CD4-positive, CD25-positive, alpha-beta regulatory T cell (primary cell): ENCODE measurements at places on chromosomes 3 and 15. TPM values are rescaled to one million over a fixed set of nuclear protein-coding genes. Genes with fewer than 3 reads are reported as not detected.

The MAGI1 gene
- total RNA-seq, result 0.44 TPM

The DLEC1 gene
- total RNA-seq, result 4.9 TPM

The FETUB gene
- not detected for total RNA-seq

GRCh38 chr3:145780301-145780700 lies 380.7 kb downstream of the PLOD2 start:
- no peaks in the 10 kb centered on the region for H3K4me1 ChIP-seq
- DNase-seq, result no peak
- H3K27me3 ChIP-seq, result no peaks in the 10 kb centered on the region
- no peak overlapping the region for H3K27ac ChIP-seq

GRCh38 chr3:46351646-46352045 lies 2.3 kb upstream of the CCR2 start:
- peaks cover 29% of the 10 kb centered on the region for H3K4me1 ChIP-seq
- H3K27ac ChIP-seq, result no peak overlapping the region
- no peaks in the 10 kb centered on the region for H3K36me3 ChIP-seq
- no peaks in the 10 kb centered on the region for H3K27me3 ChIP-seq
- DNase-seq, result no peak

DNA sequence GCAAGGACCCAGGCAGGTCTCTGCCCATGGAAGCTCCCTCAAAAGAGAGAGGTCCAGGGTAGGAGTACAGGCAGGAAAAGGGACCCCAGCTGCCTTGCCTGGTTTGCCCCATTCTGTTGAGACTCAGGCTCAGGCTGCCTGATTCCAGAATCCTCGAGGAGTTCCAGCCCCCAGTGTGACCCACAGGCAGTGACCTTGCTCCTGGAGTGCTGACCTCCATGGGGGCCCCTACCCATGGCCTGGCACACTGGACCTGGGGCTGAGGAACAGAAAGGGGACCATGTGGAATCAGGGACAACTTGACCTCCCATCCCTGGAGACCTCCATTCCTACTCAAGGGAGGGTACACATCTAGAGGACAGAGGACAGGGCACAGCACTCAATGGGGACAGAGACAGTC lies 3.4 kb upstream of the SEMA3B start:
- no peaks in the 10 kb centered on the region for H3K36me3 ChIP-seq
- DNase-seq, result no peak
- no peak overlapping the region for H3K27ac ChIP-seq
- H3K4me1 ChIP-seq, result peaks cover 2% of the 10 kb centered on the region

- no peaks in the 10 kb centered on the region for H3K36me3 ChIP-seq
- H3K4me1 ChIP-seq, result no peaks in the 10 kb centered on the region
- H3K27me3 ChIP-seq, result no peaks in the 10 kb centered on the region
- no peak for DNase-seq
- no peak overlapping the region for H3K27ac ChIP-seq
- no peak overlapping the region for H3K4me3 ChIP-seq
Observed at GRCh38 chr15:27323801-27324200, 352.8 kb downstream of the GABRG3 start.

DNA sequence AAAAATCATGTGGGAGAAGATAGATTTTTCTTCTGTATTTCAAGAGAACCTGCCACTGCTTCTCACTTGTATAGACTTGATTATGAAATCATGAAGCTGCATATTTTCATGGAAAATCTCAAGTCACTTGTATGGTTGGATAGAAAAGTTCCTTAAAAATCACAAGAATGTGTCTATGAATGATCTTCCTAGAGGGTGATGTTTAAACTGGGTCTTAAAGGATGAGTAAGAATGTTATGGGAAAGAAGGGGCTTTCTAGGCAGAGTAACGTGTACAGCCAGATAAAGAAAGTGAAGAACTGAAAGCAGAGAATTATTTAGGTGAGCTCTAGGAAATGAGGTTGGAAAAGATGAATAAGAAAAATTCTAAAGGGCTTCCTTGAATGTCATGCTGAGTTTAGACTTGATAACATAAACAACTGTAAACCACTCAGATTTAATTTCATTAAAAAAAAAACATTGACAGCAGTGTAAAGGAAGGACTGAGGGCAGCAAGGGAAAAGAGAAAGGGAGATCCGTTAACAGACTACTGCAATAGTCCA lies 5.0 kb downstream of the CD47 start:
- no peak for DNase-seq
- H3K27me3 ChIP-seq, result no peaks in the 10 kb centered on the region
- H3K36me3 ChIP-seq, result peaks cover 22% of the 10 kb centered on the region
- H3K4me3 ChIP-seq, result peak overlapping the region; percentile 92

DNA sequence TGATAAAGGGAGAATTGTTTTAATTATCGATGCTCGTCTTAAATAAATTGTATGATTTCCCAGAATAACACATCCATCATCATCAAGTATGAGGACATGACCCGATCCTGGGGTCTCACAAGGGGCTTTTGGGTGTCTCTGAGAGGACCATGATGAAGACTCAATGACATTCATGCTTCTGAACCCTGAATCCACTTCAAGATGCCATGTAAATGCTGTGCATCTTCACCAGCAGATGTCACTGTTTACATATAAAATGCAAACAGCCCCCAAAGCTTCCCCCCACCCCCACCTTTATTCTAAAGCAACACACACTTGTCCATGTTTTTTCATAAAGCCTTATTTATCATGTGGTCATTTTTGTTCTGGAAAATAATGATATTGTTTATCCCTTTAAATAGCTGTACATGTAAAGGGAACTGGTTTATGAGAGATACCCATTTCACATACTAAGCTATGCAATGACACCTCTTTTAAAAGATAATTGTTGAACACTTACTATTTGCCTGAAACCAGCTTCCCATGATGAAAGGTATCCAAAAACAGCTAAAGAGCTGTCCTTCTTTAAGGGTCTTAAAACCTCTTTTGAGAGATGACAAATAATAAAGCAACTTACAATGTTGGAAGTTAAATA lies 69.7 kb upstream of the UBE3A start:
- DNase-seq, result peak; percentile 31
- no peaks in the 10 kb centered on the region for H3K27me3 ChIP-seq
- no peaks in the 10 kb centered on the region for H3K4me1 ChIP-seq
- no peak overlapping the region for H3K4me3 ChIP-seq
- no peak overlapping the region for H3K27ac ChIP-seq

- H3K27me3 ChIP-seq, result peaks cover 9% of the 10 kb centered on the region
- no peak overlapping the region for H3K4me3 ChIP-seq
- no peak overlapping the region for H3K27ac ChIP-seq
- no peaks in the 10 kb centered on the region for H3K4me1 ChIP-seq
Observed at GRCh38 chr3:43203022-43203421, 83.3 kb upstream of the SNRK start.

- no peak overlapping the region for H3K4me3 ChIP-seq
- no peaks in the 10 kb centered on the region for H3K4me1 ChIP-seq
- no peak overlapping the region for H3K27ac ChIP-seq
- no peaks in the 10 kb centered on the region for H3K27me3 ChIP-seq
- DNase-seq, result no peak
- H3K36me3 ChIP-seq, result no peaks in the 10 kb centered on the region
Observed at GRCh38 chr3:147449669-147450068, 40.5 kb downstream of the ZIC1 start.

DNA sequence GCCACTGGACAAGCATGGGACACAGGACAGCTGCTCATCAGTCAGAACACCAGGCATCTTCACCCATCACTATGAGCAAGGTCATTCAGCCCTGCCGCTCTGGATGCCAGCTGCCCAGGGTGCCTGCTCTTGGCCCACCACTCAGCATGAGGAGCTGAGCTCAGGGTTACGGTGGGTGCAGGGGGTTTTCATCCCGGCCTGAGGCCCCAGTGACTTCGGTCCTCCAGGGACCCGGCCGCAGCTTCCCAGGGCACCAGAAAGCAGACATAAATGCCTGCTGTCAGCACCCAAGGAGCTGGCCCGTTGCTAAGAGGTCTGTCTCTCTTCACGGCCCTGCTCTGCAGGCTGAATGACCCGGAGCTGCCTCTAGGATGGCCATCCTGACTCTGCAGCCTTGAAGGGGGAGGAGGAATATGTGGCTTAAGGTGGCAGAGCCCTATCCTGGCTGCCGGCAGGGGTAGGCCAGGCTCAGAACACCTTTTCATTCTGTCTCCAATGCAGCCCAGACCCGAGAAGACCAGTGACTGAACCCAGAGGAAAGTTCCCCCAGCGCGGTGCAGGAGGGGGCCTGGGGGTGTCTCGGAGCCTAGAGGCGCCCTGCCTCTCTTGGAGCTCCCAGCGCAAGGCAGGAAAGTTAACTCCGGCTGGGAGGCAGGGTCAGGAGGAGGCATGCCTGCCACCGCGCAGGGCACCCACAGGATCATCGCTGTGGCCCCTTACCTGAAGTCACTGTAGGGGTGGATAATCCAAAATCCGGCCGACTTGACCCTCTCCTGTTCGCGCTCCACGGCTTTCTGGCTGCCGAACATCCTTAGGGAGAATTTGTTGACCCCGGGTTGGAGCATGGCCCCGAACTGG lies 1.8 kb downstream of the HCN4 start:
- no peaks in the 10 kb centered on the region for H3K36me3 ChIP-seq
- no peaks in the 10 kb centered on the region for H3K4me1 ChIP-seq
- H3K27ac ChIP-seq, result no peak overlapping the region
- DNase-seq, result no peak

DNA sequence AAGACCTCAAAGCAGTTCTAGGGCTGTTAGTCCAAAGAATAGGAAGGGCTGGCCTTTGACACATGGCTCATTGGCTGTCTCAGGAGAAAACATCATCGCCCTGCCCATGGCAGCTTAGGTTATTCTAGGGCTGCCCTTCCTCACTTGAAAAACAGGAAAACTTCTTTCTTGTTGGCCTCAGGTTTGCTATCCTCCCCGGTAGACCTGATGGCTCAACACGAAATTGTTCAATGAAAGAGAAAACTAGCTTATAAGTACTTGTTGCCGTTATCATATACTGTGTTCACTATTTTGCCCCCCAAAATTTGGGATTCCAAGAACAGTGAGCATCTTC lies 602 bp upstream of the SLTM start:
- H3K4me3 ChIP-seq, result peak overlapping the region; percentile 97
- no peak for DNase-seq
- no peaks in the 10 kb centered on the region for H3K27me3 ChIP-seq
- peaks cover 32% of the 10 kb centered on the region for H3K4me1 ChIP-seq
- H3K27ac ChIP-seq, result peak overlapping the region; percentile 97

GRCh38 chr3:191461113-191461595 lies at the start of gene PYDC2:
Gene PYDC2 (plus strand): TSS chr3:191461163. CDS start chr3:191461163, 0 bp downstream.
- no peak within 1 kb of the TSS for H3K27ac ChIP-seq
- H3K36me3 ChIP-seq, result no peaks in the 10 kb centered on the region
- no peak for DNase-seq
- no peaks in the 10 kb centered on the region for H3K27me3 ChIP-seq
- no peak within 1 kb of the TSS for H3K4me3 ChIP-seq

DNA sequence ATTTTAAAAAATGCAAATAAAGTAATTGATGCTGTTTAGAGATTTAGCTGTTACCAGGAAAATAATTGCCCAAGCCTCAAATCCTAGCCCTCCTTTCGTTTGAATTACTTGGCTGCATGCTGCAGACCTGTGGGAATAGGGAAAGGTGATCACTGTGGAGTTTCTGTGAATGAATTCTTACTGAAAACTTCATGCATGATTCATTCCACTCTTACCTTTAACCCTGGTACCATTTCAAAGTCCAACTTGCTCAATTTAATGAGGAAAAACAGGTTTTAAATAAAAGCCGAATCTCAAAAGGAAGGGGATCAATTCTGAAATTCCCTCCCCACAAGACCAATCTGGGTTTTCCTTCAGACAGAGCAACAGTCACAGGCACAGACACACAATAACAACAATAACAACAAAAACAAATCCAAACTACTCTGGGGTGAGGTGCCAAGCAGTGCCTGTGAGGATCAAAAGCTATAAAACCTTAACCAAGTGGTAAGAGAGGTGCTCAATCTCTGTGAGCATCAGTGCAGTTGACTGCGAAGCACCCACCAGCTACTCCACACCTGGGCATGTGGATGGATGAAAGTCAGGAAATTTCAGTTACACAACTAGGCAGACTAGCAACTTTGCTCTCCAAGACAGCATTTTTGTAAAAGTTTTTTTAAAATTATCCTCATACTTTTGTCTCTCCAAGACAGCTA lies 200.8 kb downstream of the CNTN3 start:
- no peak for DNase-seq
- H3K27ac ChIP-seq, result no peak overlapping the region
- no peaks in the 10 kb centered on the region for H3K4me1 ChIP-seq
- H3K4me3 ChIP-seq, result no peak overlapping the region
- no peaks in the 10 kb centered on the region for H3K27me3 ChIP-seq
- no peaks in the 10 kb centered on the region for H3K36me3 ChIP-seq

- no peak overlapping the region for H3K4me3 ChIP-seq
- DNase-seq, result no peak
- no peak overlapping the region for H3K27ac ChIP-seq
- no peaks in the 10 kb centered on the region for H3K27me3 ChIP-seq
- H3K4me1 ChIP-seq, result no peaks in the 10 kb centered on the region
- H3K36me3 ChIP-seq, result peaks cover 15% of the 10 kb centered on the region
Observed at GRCh38 chr15:57201578-57201977, 174.7 kb upstream of the CGNL1 start.
